ENCODE measurements at places on chromosomes 2 and 18. TPM values are rescaled to one million over a fixed set of nuclear protein-coding genes. Genes with fewer than 3 reads are reported as not detected.

The RIF1 gene
- total RNA-seq, result 41.0 TPM

The DSC3 gene
- total RNA-seq, result 0.15 TPM

The TCF23 gene
- not detected for total RNA-seq

The KIF5C gene
- total RNA-seq, result 0.58 TPM

The DCAF17 gene
- 20.7 TPM for total RNA-seq

The MC5R gene
- not detected for total RNA-seq

The SERPINB11 gene
- not detected for total RNA-seq

The PLB1 gene
- total RNA-seq, result 2.0 TPM

The CYRIA gene
- total RNA-seq, result 4.3 TPM

The WDR33 gene
- 32.4 TPM for total RNA-seq

The DNAJC5G gene
- total RNA-seq, result not detected

The LIPG gene
- 0.83 TPM for total RNA-seq

The NYAP2 gene
- total RNA-seq, result not detected

The BUB1 gene
- total RNA-seq, result 65.7 TPM

The LRRC30 gene
- not detected for total RNA-seq

The CNNM3 gene
- total RNA-seq, result 6.5 TPM

The CNDP1 gene
- total RNA-seq, result not detected

The LRATD1 gene
- under 0.01 TPM for total RNA-seq

The EMILIN2 gene
- 16.3 TPM for total RNA-seq

The STRN gene
- 13.1 TPM for total RNA-seq

The HOXD3 gene
- total RNA-seq, result 0.29 TPM

The SPC25 gene
- total RNA-seq, result not detected

The PAIP2B gene
- 0.66 TPM for total RNA-seq

The CFAP65 gene
- not detected for total RNA-seq

The SLC40A1 gene
- total RNA-seq, result 73.1 TPM

The MYOM1 gene
- total RNA-seq, result 0.15 TPM

The ALPI gene
- total RNA-seq, result not detected

The RSAD2 gene
- total RNA-seq, result 0.50 TPM

The TMEM163 gene
- not detected for total RNA-seq

The LIMS3 gene
- total RNA-seq, result 2.3 TPM

The ASAP2 gene
- total RNA-seq, result 33.3 TPM

The ITPRIPL1 gene
- 5.8 TPM for total RNA-seq

The CD8B2 gene
- total RNA-seq, result not detected

The NTSR2 gene
- total RNA-seq, result not detected

The SCN9A gene
- 40.9 TPM for total RNA-seq

The HAAO gene
- 6.3 TPM for total RNA-seq

The FRZB gene
- total RNA-seq, result 0.44 TPM

The DARS1 gene
- total RNA-seq, result 122 TPM

The ATG16L1 gene
- 31.0 TPM for total RNA-seq

The SFTPB gene
- not detected for total RNA-seq

The RTKN gene
- total RNA-seq, result 22.3 TPM

The TOGARAM2 gene
- total RNA-seq, result 0.17 TPM

All from smooth muscle cell of trachea (primary cell).